ENCODE measurements at places on chromosomes 4 and X.

DNA sequence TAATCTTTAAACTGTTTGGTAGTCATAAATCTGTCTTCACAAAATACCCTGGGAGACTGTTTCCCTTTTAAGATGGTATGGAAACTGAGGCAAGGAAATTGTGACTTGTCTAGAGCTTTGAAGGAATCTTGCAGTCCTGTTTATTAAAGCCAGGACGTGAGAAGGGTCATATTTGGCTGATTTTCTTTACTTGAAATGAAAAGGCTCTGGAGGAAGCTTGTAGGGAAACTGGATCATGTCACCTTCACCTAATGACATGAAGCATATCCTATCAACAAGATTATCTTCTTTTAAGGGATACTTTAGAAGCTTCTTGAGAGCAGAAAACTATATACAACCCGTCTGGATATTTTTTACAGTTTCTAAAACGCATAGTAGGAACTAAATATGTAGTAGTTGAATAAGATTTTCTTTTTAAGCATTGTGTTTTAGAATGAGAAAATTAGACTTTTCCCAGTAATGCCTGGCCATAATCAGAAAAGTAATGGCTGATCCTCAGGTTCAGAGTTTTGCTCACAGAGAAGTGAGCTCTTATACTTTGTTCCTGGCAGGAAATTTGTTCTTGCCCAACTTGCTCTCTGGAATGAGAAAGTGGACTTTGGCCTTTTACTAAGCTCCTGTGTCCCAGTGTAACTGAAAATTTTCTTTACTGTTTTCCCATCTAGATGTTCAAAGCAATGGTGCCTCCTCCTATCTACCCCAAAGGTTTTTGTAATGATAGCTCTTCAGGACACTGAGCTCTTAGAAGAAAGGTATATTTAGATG is 136.8 kb upstream of the AFF2 start:
- DNase-seq: no peak

GRCh38 chrX:80648023-80648422 is 161.7 kb downstream of the BRWD3 start:
- DNase-seq: peak; percentile 1

- DNase-seq: no peak
Observed at GRCh38 chr4:6969826-6970800, 60.5 kb downstream of the TBC1D14 start.

DNA sequence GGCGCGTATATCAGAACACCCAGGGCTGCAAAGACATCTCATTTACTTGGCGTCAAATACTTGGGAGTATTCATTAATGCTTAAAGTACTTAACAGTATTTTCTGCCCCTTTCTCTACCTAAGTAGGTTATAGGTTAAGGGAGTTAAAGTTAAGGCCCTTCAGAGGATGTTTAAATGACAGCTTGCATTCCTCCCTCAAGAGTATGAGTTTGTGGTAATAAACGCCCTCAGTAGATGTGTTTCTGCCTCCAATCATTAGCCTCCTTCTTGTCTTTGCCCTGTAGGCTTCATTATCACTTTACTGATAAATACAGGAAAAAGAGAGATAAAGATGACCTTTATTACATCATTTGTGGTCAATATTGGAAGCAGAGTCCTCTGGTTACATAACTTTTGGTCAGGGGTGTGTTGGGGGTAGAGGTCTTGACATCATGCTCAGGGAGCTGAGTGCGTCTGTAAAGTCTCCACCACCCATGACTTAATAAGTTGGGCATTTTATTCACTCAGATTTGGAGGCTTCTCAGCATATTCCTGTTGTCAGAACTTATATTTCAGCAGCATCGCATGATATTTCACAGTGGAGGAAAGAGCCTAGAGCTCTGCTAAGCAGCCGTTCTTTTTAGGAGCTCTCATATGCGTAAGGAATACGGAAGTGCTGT is 145.9 kb downstream of the CPE start:
- no peak for DNase-seq

- DNase-seq: no peak
Observed at GRCh38 chr4:135244056-135244455, 1042.5 kb upstream of the PABPC4L start.

DNA sequence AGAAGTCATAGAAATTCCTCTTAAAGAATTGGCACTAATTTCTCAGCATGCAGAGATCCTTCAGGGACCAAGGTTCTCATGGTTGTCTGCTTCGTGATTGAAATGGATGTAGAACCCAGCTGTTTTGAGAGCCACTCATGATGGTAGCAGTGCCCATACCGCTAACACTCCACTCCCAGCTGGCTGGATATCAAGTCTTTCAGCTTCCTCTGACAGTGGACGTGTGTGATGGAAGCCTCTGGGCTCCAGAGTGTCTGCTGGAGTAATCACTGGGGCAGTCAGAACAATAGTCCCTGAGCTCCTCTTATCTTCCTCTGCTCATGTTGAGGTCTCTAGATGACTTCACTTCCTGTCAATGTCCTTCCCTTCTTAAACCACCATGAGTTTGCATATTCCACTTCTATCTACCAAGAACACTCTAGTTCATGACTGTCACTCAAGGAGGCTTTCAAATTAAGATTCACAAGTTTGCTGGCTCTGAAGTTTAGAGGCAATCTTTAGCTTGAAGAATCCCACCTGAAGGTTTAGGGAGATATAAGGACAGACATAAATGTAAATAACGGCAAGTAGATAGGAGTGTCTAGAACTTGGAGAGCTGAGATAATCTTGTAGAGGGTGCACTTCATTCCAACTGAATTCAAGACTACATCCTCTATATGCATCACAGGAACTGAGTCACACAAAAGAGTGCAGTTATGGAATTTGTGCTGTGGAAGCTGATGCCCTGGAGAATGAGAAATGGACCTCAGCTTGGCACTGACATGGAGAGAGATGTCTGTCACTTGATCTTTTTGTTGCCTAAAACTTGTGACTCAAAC is 64.5 kb upstream of the WDR1 start:
- no peak for DNase-seq

All from NCI-H1105 treated with DMSO at 0.1 percent for 48 hours (cell line).